ENCODE measurements at places on chromosomes 3 and 15.

DNA sequence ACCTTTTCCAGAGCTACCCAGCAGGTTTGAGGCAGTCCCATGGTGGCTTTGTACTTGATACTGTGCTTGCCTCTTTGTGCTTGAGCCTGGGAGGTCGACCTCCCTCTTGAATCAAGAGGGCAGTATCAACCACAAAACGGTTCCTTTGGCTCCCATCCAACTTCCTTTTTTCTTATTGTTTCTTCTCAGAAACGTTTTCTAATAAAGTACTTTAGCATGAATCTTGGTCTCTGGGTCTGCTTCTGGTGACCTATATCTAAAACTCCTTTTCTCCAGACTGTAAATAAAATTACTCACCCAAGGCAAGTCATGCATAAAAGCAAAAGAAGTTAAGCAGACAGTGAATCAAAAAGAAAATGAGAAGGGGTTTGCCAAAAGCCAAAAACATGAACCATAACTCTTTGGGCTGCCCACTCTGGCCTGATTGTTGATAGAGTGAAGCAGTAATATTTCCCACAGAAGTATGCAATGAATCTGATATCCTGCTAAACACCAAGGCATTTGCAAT, 112.2 kb upstream of the SLC4A7 start:
- no peak overlapping the region for H3K4me3 ChIP-seq
- no peak for DNase-seq
- H3K27me3 ChIP-seq: no peaks in the 10 kb centered on the region
- H3K4me1 ChIP-seq: no peaks in the 10 kb centered on the region

DNA sequence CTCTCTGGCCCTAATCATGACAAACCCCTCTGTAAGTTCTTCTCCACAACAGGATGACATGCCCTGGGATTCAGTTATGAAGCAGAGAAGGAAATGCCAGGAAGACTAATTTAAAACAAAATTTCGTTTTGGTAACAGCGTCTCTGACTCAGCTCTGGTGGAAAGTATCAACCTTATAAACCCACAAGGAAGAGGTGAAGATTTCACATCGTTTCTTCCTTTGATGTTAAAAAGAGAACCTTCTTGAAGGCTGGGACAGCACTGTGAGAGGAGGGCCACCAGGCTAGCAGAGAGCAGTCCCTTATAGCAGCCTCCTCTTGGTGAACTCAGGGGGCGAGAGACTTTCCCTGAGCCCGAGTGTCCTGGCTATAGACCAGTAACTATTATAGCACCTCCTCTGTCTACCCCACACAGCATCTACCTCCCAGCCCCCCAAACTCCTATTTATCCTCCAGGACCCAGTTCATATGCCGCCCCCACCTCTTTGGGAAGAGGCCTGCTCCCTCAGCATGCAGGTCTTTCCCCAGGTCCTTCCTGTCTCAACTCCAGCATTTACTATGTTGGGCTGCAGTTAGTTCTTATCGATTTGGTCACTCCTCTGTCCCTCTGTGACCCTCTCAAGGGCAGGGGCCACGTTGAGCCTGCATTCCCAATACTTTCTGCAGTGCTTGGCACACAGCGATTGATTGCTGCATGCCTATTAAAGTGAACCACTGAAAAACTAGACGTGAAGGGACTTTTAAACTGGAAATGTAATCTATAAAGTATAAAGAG, 321.5 kb upstream of the ICE2 start:
- H3K36me3 ChIP-seq: no peaks in the 10 kb centered on the region
- H3K4me1 ChIP-seq: peaks cover 3% of the 10 kb centered on the region
- no peaks in the 10 kb centered on the region for H3K27me3 ChIP-seq

DNA sequence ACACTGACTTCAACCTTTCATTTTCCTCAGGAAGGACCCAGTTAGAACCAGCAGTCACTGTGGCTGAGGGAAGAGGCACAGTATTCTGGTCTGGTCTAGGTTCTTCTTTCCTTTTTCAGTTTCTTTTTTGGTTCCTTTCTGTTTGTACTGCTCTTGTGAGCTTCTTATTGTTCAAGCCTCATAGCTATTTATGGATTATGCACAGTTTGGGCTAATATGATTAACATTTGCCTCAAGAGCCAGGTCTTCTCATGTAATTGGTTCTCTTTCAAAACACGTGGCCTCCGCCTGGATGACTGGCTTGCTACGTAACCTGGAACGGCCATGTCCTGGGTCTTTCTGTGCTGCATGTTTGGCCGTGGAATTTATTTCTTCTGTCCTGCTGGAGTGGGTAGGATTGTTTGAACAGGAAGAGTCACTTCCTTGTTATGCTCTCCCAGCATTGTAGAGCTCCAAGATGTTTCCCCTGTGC, 43.3 kb downstream of the RBMS3 start:
- no peaks in the 10 kb centered on the region for H3K27me3 ChIP-seq
- no peaks in the 10 kb centered on the region for H3K4me1 ChIP-seq
- no peak for DNase-seq
- peak overlapping the region; percentile 63 for H3K27ac ChIP-seq

- H3K4me1 ChIP-seq: peaks cover 12% of the 10 kb centered on the region
- H3K27me3 ChIP-seq: no peaks in the 10 kb centered on the region
- DNase-seq: no peak
- peak overlapping the region; percentile 67 for H3K27ac ChIP-seq
- H3K36me3 ChIP-seq: no peaks in the 10 kb centered on the region
Measured at GRCh38 chr15:79978655-79979514, 7.9 kb upstream of the BCL2A1 start.

- no peak for DNase-seq
- H3K36me3 ChIP-seq: no peaks in the 10 kb centered on the region
- H3K27ac ChIP-seq: no peak overlapping the region
Measured at GRCh38 chr15:100339999-100340398, 1.8 kb downstream of the ADAMTS17 start.

- peak overlapping the region; percentile 9 for H3K27ac ChIP-seq
- H3K36me3 ChIP-seq: no peaks in the 10 kb centered on the region
- H3K4me3 ChIP-seq: no peak overlapping the region
- peaks cover 10% of the 10 kb centered on the region for H3K4me1 ChIP-seq
- DNase-seq: no peak
Measured at GRCh38 chr15:51842852-51843737, 13.6 kb downstream of the TMOD3 start.

DNA sequence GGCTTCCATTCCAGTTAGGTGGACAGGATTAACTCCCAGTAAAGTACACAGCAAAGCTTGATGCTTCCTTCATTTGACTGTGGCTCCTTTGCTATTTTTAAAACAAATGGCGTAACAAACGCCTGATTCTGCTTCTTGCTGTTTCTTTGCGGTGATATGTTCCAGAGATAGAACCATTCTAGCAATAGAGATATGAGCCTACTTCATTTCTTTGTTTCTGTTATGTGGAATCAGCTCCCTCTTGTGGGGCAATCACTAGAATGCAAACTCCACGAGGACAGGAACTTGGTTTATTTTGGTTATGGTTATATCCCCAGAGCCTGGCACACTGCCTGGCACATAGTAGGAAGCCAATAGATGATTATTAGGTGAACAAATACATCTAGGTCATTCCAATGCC, 122.6 kb upstream of the SLC6A11 start:
- H3K27me3 ChIP-seq: no peaks in the 10 kb centered on the region
- no peak overlapping the region for H3K27ac ChIP-seq
- no peak overlapping the region for H3K4me3 ChIP-seq
- H3K4me1 ChIP-seq: peaks cover 24% of the 10 kb centered on the region
- H3K36me3 ChIP-seq: no peaks in the 10 kb centered on the region

DNA sequence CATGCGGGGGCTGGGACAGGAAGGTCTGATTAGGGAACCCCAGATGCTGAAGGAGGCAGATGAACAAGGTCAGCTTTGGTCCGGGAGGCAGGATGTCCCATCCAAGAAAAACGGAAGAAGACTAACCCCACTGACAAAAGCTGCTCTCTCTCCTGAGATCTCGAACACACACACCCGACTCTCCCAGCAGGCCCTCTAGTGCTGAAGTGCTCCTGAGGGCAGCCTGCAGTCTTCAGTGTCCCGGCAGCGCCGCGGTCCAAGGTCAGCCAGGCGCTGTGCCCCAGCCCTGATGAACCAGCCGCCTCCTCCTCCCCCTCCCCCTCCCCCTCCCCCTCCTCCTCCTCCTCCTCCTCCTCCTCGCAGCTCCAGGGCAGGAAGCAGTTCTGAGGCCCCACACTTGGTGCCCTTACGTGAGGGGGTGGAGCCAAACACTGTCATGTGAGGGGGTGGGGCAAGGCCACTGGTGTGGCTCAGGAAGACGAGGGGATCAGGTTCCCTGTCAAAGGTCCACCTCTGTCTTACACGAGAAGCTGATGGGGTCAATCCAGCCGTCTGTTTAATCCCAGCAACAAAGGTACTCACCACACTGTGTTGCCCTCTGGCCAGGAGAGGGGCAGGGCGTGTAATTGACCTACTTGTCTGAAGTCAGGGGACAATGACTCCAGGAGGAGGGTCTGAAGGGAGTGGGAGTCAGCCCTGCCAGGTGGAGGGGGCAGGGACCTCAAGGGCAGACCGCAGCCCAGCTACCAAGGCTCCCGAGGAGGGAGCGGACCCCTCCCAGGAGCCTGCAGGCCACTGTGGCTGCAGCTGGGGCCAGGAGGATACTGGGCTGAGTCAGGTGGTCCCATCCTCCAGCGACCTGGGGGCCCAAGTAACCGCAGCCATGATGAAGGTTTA, 34.3 kb downstream of the PRR23E start:
- H3K27me3 ChIP-seq: no peaks in the 10 kb centered on the region
- no peaks in the 10 kb centered on the region for H3K36me3 ChIP-seq
- H3K4me3 ChIP-seq: no peak overlapping the region
- no peak overlapping the region for H3K27ac ChIP-seq

- H3K27me3 ChIP-seq: no peaks in the 10 kb centered on the region
- no peak overlapping the region for H3K27ac ChIP-seq
- H3K36me3 ChIP-seq: peaks cover 41% of the 10 kb centered on the region
- no peaks in the 10 kb centered on the region for H3K4me1 ChIP-seq
Measured at GRCh38 chr3:49911124-49911420, 7.4 kb upstream of the MST1R start.

GRCh38 chr3:136277115-136277514, 27.0 kb downstream of the PCCB start:
- H3K4me3 ChIP-seq: no peak overlapping the region
- no peaks in the 10 kb centered on the region for H3K27me3 ChIP-seq
- H3K4me1 ChIP-seq: no peaks in the 10 kb centered on the region
- peaks cover 10% of the 10 kb centered on the region for H3K36me3 ChIP-seq
- no peak overlapping the region for H3K27ac ChIP-seq
- no peak for DNase-seq

DNA sequence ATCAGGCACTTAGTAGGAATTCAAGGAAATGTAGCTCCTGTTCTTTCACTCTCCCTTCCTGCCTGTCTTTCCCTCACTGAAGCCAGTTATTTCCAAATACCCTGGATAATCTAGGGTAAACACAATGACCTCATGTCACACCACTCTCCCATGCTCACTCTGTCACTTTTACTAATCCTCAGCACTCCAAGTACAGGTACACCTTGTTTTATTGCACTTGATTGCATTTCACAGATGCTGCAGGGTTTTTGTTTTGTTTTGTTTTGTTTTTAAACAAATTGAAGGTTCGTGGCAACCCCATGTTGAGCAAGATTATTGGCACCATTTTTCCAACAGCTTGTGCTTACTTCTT, 40.8 kb downstream of the PPM1L start:
- no peaks in the 10 kb centered on the region for H3K36me3 ChIP-seq
- no peaks in the 10 kb centered on the region for H3K27me3 ChIP-seq
- no peak for DNase-seq
- no peaks in the 10 kb centered on the region for H3K4me1 ChIP-seq
- H3K27ac ChIP-seq: peak overlapping the region; percentile 84

- H3K4me1 ChIP-seq: no peaks in the 10 kb centered on the region
- no peak overlapping the region for H3K4me3 ChIP-seq
- no peaks in the 10 kb centered on the region for H3K36me3 ChIP-seq
- H3K27me3 ChIP-seq: no peaks in the 10 kb centered on the region
Measured at GRCh38 chr3:139601191-139601961, 61.8 kb upstream of the RBP1 start.

- H3K27ac ChIP-seq: no peak overlapping the region
- no peak for DNase-seq
- H3K4me1 ChIP-seq: peaks cover 37% of the 10 kb centered on the region
Measured at GRCh38 chr3:48012659-48013058, 3.6 kb downstream of the MAP4 start.

DNA sequence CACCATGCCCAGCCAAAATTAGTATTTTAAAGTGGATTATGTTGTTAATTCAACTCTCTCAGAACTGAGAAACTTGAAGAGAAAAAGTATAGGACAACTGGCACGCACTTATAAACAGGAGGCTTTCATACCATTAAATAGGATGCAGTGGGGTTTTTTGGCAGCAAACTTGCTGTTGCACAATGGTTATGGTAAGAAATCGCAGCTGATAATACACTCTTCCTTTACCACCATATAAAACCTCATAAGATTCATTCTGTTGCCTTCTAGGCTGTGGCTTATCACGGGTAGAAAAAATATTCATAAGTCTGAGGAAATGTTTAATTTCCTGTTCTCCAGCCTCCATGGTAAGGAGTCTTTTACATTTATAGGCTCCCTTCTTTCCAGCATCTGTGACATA, 95.3 kb downstream of the TMCO5A start:
- no peaks in the 10 kb centered on the region for H3K36me3 ChIP-seq
- H3K27me3 ChIP-seq: no peaks in the 10 kb centered on the region
- no peaks in the 10 kb centered on the region for H3K4me1 ChIP-seq
